ENCODE measurements at places on chromosomes 13 and 19.
A peak's percentile ranks its signal among the peaks of the same experiment; 100 is the strongest.

- no peak for DNase-seq
These were observed 1149.8 kb upstream of the MIR17HG start for GRCh38 chr13:90197722-90198121.

DNA sequence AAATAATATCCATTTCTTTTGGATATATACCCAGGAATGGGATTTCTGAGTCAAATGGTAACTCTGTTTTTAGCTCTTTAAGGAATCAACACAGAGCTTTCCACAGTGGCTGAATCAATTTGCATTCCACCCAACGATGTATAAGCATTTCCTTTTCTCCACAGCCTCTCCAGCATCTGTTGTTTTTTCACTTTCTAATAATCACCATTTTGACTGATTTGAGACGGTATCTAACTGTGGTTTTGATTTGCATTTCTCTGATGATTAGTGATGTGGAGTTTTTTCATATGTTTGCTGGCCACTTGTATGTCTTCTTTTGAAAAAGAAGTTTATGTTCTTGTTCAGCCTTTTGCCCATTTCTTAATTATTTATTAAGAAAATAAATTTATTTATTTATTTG is 352.2 kb upstream of the OBI1 start:
- DNase-seq, result no peak

DNA sequence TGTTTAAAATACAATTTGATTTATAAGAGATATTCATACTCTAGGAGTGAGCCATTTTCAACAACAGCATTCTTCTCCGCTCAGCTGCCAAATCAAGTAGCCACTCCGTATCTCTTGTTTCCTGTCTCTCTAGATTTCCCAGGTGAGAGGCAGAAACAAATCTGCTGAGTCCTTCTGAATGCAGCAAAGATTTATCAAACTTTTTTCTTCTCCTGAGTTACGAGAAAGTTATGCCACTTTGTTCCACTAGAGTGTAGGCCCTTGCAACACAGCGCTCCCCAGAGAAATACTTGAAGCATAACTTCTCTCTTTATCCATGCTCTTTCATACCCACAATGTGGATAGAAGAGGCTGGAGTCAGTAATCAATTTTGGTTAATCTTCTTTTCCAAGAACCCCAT is 1960.8 kb downstream of the OLFM4 start:
- DNase-seq, result no peak

DNA sequence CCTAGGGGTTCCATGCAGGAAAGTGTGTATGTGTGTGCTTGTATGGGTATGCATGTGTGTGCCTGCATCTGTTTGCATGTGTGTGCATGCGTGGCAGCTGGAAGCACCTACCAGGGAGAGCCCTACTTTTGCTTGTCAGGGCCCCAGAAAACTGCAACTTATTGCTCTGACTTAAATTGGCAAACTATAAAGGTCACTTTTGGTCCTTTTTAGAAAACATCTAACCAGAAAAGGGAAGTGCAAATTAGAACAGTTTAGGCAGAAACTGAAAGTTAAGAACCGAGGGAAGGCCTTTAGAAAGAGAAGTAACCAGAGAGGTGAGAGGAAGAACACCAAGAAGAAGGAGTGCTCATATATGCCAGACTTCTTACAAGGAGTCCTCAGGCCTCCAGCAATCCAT is 32.5 kb downstream of the DLEU7 start:
- DNase-seq, result no peak

GRCh38 chr13:23558675-23559536 is 11.3 kb upstream of the TNFRSF19 start:
- no peak for DNase-seq

DNA sequence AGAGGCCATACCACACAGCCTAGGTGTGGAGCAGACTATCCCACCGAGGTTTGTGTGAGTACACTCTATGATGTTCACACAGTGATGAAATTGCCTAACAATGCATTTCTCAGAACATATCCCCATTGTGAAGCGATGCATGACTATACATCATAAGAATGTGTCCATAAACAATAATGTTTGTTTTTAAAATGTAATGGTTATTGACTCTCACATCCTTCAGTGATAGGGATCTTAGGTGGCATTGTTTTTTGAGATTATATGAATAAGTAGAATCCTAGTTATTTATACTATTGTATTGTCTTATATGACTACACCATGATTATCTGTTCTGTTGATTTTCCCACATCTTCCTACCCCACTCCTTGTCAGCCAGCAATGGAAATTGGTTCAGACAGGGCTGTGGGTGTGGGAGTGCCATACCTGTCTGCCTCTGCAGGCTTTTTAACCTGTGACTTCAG is 13.6 kb downstream of the CCNA1 start:
- DNase-seq, result no peak

- DNase-seq, result no peak
These were observed 31.1 kb upstream of the SIAH3 start for GRCh38 chr13:45882626-45883025.

- DNase-seq, result no peak
These were observed 748.1 kb downstream of the DACH1 start for GRCh38 chr13:71118779-71119364.

- DNase-seq, result no peak
These were observed 944.0 kb upstream of the MIR17HG start for GRCh38 chr13:90403330-90404082.

GRCh38 chr19:12092065-12092867 is 27.7 kb downstream of the ZNF844 start:
- peak; percentile 63 for DNase-seq

- DNase-seq, result no peak
These were observed 6.5 kb downstream of the SLC44A2 start for GRCh38 chr19:10631874-10632273.

GRCh38 chr13:67122251-67122650 is 107.9 kb downstream of the PCDH9 start:
- no peak for DNase-seq

- no peak for DNase-seq
These were observed 541.4 kb downstream of the GPC6 start for GRCh38 chr13:93767917-93768409.

DNA sequence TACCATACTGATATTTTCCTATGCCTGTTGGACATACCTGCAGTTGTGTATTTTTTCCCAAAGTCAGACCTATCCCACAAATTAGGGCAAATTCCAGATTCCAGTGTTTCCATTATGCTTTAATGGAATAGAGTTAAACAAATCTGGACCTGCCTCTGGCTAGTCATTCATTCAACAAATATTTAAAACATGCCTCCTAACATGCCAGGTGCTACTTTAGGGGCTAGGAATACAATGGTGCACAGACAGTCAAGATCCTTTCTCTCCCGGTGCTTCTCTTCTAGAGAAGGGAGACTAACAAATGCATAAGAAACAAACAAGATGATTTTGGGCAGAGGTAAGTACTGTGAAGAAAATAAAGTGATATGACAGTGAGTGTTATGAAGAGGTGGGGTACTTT is 7.5 kb upstream of the WDFY2 start:
- no peak for DNase-seq

DNA sequence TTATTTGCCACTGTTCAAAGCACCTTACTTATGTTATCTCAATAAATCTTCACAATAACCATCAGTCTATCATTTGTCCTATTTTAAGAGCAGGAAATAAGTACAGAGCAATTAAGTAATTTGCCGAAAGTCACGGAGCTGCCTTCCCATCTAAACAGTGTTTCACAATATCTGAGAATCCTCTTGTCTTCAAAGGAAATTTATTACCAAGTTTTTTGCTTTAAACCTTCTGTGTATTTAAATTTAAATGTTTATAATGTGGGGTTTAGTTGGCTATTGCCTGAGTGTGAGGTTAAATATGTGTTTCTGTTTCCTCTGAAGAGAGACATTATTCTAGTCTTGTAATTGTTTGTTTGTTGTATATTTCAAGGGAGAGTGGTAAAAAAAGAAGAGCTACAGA is 633.1 kb downstream of the EFNB2 start:
- DNase-seq, result no peak

- DNase-seq, result no peak
These were observed 201.4 kb downstream of the PCCA start for GRCh38 chr13:100290165-100290801.

DNA sequence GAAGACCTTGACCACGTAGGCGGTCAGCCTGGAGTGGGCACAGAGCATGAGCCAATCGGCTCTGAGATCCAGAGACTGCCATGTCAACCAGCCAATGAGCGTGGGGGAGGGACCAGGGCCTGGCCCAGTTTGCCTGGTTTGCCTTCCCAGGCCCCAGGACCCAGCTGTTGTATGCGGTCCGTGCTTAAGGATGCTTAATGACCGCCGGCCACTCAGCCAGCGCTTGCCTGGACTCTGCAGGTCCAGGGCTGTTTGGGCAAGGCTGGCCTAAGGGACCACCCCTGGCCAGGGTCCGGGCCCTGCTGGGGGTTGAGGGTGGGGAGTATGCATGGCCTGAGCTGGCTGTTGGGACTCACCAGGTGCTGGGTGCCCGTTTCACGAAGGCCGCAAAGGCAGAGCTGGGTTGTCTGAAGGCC is 23.1 kb upstream of the TNFSF14 start:
- no peak for DNase-seq

- DNase-seq, result no peak
These were observed 50.6 kb upstream of the UQCRFS1 start for GRCh38 chr19:29263305-29264135.

GRCh38 chr19:1153891-1154730 is 20.0 kb downstream of the SBNO2 start:
- no peak for DNase-seq

DNA sequence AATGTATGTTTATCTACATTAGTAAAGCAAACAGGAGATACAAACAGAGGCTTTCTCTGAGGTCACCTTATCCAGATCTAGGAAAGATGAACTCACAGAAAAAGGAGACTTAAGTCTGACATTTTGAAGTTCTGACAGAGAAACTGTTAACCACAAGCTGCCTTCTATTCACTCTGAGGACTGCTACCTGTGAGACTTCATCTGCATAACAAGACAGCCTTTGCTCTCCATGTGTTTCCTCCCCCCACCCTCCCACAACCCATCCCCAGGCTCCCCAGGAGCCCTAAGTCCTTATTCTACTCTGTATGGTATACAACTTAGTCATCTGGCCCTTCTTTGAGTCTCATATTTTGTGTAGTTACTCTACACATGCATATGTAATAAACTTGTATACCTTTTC is 699.0 kb downstream of the FGF9 start:
- DNase-seq, result no peak

DNA sequence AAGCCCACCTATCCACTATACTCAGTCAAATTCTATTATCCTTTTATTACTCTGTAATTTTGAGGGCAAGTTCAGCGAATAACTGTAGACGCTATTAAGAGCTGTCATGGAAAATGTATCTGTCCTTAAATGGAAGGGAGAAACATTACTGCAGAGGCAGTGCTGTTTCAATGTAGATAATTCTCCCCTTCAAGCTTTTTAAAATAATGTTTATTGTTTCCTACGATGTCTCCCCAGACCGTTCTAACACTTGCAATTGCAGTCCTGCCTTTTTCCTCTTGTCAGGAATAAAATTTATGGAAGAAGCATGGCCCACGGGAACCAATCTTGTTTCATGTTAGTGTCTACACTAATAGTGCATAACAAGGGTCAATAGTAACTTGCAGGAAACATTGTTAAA is 159.5 kb downstream of the GPC6 start:
- no peak for DNase-seq

- DNase-seq, result no peak
These were observed 11.7 kb downstream of the UGGT2 start for GRCh38 chr13:96041326-96042110.

GRCh38 chr13:103895835-103896531 is 829.8 kb upstream of the SLC10A2 start:
- no peak for DNase-seq

DNA sequence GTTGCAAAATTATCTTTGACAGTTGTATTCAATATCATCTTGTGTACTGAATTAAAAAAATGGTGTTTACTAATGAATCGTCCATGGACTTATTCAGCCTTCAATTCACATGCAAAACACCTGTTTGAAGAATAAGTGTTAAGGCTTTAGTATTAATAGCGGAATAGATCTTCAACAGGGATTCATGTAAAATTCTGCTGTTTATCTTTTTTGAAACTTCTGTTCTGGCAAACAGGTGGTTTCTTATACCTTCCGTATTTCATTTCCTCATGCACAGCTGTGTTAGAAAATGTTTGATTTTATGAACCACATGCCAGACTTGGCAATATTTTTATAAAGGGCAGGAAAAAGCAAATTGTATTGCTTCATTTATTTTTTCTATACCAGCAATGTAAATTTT is 255.7 kb downstream of the DACH1 start:
- no peak for DNase-seq

Measured in HS-5 (cell line).